ENCODE measurements at places on chromosomes 12 and 14.

DNA sequence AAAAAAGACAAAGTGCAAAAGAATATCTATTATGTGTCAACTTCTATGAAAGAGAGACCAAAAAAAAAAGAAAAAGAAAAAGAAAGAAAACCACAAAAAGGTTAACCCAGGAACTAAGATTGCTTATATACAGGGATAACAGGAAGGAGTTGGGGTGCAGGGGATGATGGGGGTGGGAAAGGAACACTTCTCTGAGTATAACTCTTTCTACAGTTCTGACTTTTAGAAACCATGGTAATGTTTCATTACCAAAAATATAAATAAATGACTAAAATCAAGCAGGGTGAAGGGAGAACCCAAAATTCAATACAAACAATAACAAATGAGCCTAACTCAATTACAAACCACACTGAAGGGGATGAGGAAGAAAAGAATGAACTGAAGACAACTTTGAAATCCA is 9.1 kb downstream of the IFNG-AS1 start:
- DNase-seq: no peak

- DNase-seq: no peak
Measured at GRCh38 chr12:92133795-92134637, 11.6 kb downstream of the BTG1 start.

GRCh38 chr12:68506619-68507018 is 104.1 kb upstream of the RAP1B start:
- no peak for DNase-seq

GRCh38 chr14:33689680-33690079 is 261.2 kb downstream of the EGLN3 start:
- DNase-seq: no peak

DNA sequence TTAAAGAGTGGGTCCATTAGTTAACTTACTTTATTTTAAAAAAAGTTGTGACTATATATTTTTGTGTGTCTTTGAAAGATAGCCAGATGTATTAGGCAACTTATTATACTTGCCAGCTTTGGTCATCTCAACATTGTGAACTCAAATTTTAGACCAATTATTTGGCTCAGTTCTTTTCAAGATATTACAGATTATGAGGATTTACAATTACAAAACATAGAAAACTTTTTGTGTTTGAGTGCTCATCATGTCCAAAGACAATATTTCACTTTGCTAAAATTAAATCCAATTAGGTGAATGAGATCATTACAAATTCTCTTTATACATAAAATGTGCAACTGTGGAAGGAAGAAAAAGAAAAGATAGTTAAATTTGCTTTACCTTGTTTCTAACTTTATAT is 18.3 kb upstream of the PDE3A start:
- DNase-seq: no peak
